ENCODE measurements at places on chromosomes 6 and 20. TPM values are rescaled to one million over a fixed set of nuclear protein-coding genes. Genes with fewer than 3 reads are reported as not detected.

GRCh38 chr20:58717278-58718091 is 24.9 kb downstream of the NPEPL1 start:
- no peak for DNase-seq

- no peak for DNase-seq
These were observed 71.2 kb downstream of the IGF2R start for GRCh38 chr6:160040055-160040454.

- DNase-seq = peak; percentile 55
These were observed 7.8 kb upstream of the LCA5 start for GRCh38 chr6:79544939-79545450.

GRCh38 chr20:37734228-37734985 is 40.6 kb downstream of the CTNNBL1 start:
- no peak for DNase-seq

The BMP7 gene
- 67.9 TPM for polyA plus RNA-seq

The ACTL10 gene
- polyA plus RNA-seq = 0.82 TPM

The C20orf202 gene
- 0.92 TPM for polyA plus RNA-seq

The RAB44 gene
- 0.05 TPM for polyA plus RNA-seq

The DSP gene
- 39.1 TPM for polyA plus RNA-seq

The EYA2 gene
- polyA plus RNA-seq = 21.8 TPM

The TRIM31 gene
- not detected for polyA plus RNA-seq

All from spinal cord (tissue), 10 donors.